CD4-positive, alpha-beta T cell treated with Interleukin-12 subunit alpha and Interleukin-12 subunit beta, for 1 hour (primary cell): ENCODE measurements at places on chromosomes 3 and 15.
A peak's percentile ranks its signal among the peaks of the same experiment; 100 is the strongest.

DNA sequence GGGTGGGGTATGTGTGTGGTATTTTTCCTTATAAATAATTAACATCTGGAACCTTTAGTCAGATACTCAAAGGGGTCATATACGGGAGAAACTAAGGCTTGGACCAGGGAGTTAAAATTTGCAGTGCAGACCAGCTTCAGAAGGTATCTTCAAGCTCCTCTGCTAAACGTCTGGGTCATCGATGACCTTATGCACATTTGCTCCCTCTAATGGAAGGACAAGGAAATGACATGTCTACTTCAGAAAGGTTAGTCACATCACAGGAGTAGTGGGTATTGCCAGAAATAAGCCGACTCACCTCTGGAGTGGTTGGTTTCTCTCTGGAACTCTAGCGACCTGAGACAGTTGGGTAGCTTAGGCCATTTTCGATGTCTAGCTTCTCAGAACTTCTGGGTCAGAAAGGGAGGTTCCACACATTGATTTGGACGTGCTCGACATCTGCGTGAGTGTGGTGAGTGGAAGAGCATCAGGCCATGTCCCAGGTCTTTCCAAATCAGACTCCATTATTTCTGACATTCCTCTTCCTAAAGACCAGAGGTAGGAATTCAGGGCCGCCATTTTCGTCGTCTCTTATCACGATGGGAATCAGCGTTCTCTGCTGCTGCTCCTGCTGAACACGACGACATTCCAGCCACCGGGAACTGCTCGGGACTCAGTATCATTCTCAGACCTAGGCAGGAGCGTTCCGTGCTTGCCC, 31.8 kb upstream of the RASA2 start:
- peak; percentile 78 for DNase-seq

- no peak for DNase-seq
Measured at GRCh38 chr3:128573160-128573559, 77.5 kb downstream of the RPN1 start.

GRCh38 chr3:188152660-188153436, 1.1 kb upstream of the LPP start:
- no peak for DNase-seq

DNA sequence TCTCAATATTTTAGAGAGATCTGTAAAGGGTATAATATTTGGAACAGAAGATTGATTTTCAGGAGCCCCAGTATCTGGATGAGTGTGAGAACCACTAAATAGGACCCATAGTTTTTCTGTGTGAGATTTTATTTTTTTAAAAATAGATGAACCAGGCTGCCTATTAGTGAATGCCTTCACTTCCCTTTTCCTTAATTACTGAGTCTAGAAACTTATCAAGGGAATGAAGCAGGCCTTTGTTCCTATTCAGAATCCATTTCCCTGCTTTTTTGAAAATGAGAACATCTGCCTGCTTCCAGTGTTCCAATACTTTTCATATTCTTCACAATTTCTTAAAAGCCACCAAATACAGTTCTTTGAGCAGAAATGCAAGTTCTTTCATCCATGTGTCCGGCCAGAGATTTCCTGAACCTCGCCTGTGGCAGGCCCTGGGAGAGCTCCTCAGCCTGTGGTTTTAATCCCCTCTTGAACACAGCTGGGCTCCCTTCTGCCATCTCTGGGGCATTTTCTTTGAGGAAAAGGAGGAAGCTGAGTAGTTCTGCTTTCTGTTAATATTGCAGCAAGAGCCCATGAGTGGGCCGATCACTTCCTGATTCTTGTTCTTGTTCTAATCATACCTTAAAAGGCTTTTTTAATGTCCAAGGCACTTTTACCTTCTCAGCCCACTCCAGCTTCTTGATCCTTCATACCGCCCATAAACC, 4.7 kb downstream of the EHD4 start:
- peak; percentile 16 for DNase-seq

DNA sequence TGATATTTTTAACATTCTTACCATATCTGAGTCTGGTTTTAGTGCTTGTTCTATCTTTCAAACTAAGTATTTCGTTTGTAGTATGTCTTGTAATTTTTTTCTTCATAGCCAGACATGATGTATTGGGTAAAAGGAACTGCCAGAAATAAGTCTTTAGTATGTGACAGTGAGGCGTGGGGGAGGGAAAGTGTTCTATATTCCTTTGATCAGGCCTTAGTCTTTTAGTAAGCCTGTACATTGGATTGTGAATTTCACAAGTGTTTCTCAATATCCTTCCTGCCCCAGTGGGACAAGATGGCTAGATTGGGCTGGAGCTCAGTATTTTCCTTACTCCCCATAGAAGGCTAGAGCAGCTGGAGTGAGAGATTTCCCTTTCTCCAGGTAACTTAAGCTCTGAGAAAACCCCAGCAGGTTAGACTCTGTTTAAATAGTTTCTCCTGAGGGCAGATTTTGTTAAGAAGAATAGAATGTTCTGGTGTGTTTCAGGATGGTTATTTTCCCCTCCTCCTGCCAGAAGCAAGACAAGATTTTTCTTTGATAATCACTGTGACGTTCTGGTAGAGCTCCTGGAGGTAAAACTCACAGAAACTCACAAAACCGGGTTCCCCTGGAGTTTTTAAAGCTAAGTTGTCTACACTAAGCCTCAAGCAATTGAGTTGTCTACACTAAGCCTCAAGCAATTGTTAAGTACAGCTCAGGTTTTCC, 140.7 kb upstream of the ARPP21 start:
- no peak for DNase-seq

DNA sequence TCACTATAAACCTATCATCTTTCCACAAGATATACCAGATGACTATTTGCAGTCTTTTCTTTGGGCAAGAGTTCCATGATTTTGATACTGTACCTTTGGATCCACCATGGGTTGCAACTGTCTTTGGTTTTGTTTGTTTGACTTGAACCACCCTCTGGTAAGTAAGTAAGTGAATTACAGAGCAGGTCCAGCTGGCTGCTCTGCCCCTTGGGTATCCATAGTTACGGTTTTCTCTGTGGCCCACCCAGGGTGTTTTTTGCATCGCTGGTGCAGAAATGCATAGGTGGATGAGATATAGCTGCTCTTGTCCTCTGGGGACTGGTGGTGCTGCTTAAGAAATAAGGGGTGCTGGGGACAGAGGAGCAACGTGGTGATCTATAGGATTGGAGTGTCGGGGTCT, 33.8 kb downstream of the CHDH start:
- no peak for DNase-seq

- no peak for DNase-seq
Measured at GRCh38 chr3:178203165-178203564, 333.1 kb upstream of the KCNMB2 start.

DNA sequence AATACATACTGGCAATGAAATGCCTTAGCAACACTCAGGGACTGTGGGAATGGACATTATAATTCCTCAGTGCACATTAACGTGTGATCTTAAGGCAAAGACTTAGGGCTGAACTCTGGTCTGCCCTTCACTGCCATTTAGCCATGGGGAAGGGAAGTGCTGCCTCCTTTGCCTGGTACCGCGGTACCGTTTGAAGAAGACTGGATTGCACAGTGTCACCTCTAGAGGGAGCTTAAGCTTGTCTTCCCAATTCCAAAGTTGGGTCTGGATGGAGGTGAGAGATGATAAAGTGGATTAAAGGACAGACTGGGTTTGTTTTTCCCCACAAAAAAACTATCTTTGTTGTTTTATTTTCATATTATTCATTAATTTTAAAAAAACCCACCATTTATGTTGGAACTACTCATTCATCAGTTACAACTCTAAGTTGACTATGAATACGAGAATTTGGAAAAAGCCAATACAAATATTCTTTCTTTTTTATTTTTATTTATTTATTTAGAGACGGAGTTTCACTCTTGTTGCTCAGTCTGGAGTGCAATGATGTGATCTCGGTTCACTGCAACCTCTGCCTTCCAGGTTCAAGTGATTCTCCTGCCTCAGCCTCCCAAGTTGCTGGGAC, 60.0 kb upstream of the SYN2 start:
- DNase-seq, result no peak

DNA sequence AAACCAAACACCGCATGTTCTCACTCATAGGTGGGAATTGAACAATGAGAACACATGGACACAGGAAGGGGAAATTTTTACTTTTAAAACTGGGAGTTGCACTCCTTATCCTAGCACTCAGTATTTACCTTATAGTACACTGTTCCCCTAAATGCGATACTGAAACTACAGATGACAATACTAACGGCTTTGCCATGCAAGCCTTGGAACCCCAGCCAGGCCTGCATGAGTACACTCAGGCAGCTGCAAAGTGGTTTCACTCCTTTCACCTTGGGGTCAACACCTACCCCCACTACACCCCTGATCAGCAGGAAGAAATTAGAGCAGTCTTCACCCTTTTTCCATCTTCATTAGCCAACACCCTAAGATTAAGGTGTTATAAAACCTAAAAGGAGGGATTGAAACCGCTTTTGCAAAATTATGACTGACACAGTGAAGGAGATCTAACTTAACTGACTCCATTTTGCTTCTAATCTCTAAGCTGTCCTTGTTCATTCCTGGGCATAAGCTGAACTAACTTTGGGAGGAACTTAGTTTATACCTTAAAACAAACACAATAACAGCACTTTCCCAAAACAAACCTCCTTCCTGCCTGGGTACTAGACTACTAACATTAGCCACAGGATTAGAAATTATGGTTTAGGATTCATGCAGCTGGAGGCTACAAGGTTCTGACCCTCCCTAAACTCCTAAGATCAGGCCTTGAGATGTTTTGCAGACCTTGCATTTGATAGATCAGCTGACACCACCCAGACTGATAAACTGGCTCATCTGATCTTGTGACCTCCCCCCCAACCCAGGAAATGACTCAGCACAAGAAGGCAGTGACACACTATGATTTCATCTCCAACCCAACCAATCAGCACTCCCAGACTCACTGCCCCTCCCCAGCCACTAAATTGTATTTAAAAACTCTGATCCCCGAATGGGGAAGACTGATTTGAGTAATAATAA, 452.1 kb upstream of the PPP2R3A start:
- no peak for DNase-seq

GRCh38 chr3:126524429-126524988, 554 bp downstream of the CHST13 start:
- DNase-seq, result no peak

DNA sequence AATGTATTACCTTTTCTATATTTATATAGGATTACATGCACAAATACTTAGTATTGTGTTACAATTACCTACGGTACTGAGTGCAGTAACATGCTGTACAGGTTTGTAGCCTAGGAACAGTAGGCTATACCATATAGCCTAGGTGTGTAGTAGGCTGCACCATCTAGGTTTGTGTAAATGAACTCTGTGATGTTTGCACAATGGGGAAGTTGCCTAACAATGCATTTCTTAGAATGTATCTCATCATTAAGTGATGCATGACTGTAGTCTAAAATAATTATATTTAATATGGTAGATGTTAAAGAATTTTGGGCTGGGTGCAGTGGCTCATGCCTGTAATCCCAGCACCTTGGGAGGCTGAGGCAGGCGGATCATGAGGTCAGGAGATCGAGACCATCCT, 281.0 kb downstream of the KLF13 start:
- no peak for DNase-seq

DNA sequence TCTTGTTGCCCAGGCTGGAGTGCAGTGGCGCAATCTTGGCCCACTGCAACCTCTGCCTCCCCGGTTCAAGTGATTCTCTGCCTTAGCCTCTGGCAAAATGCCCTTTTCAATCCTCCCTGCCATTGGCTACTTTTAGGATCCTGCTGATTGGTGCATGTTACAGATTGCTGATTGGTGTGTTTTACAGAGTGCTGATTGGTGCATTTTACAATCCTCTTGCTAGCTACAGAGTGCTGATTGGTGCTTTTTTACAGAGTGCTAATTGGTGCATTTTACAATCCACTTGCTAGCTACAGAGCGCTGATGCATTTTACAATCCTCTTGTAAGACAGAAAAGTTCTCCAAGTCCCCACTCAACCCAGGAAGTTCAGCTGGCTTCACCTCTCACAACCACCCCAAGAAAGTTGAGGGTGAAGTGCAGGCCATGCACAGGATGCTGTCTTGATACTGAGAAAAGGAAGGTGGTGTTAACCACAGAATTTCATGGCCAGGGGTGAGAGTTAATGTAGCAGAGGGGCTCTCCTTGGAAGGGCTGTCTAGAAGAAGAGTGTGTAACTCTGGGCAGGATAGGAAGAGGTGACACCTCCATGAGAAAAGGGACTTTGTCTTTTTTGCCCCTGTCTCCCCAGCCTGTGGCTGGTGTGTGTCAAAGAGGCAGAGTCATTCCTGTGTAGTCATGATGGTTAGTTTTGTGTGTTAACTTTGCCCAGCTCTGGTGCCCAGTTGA, 145.9 kb downstream of the APBA2 start:
- peak; percentile 14 for DNase-seq

- DNase-seq, result no peak
Measured at GRCh38 chr3:144424606-144425005, 453.0 kb downstream of the DIPK2A start.

DNA sequence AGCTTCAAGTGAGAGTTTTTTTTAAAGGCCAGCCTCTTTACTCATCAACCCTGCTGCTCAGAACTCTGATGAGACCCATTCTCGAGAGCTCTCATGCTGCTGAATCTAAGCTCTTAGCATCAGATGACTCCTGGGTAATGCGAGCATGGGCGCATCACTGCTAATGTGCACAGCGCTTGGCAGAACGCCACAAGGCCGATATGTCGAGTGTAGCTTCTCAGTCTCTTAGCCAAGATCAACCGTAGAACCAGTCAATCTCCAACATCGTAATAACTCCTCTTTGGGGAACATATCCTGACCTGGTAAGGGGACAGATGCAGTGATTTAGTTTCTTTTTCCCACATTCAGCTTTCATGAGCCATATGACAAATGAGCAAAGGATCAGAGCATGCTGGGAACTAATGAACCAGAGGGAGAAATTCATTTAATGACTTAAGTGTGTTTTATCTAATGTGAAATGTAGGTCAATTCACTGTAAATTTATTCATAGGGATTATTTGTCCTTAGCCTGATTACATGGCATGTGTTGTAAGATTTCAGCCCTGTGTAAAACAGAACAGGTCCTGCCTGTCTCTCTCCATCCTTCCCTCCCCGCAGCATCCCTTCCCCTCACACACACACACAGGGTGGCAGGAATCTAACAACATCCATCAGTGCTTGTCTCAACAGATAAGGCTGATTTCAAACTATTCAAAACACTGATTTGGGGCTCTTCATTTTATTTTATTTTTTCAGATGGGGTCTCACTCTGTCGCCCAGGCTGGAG, 195.4 kb upstream of the C2CD4B start:
- DNase-seq, result no peak
